ENCODE measurements at places on chromosomes 7 and 10. TPM values are rescaled to one million over a fixed set of nuclear protein-coding genes. Genes with fewer than 3 reads are reported as not detected.

- DNase-seq: no peak
Observed at GRCh38 chr7:22116451-22117030, 170.8 kb upstream of the CDCA7L start.

DNA sequence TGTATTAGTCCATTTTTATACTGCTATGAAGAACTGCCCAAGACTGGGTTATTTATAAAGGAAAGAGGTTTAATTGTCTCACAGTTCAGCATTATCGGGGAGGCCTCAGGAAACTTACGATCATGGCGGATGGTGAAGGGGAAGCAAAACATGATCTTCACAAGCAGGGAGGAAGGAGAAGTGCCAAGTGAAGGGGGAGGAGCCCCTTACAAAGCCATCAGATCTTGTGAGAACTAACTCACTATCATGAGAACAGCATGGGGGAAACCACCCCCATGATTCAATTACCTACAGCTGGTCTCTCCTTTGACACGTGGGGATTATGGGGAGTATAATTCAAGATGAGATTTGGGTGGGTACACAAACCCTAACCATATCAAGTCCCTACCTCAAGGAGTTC lies 85.4 kb downstream of the JAZF1 start:
- no peak for DNase-seq

- DNase-seq: peak; percentile 2
Observed at GRCh38 chr10:5094265-5095205, at the start of gene AKR1C3. Gene AKR1C3 (plus strand): TSS chr10:5094414. CDS start chr10:5094445, 31 bp downstream.

- DNase-seq: no peak
Observed at GRCh38 chr10:103677486-103678177, 177.7 kb downstream of the SH3PXD2A start.

DNA sequence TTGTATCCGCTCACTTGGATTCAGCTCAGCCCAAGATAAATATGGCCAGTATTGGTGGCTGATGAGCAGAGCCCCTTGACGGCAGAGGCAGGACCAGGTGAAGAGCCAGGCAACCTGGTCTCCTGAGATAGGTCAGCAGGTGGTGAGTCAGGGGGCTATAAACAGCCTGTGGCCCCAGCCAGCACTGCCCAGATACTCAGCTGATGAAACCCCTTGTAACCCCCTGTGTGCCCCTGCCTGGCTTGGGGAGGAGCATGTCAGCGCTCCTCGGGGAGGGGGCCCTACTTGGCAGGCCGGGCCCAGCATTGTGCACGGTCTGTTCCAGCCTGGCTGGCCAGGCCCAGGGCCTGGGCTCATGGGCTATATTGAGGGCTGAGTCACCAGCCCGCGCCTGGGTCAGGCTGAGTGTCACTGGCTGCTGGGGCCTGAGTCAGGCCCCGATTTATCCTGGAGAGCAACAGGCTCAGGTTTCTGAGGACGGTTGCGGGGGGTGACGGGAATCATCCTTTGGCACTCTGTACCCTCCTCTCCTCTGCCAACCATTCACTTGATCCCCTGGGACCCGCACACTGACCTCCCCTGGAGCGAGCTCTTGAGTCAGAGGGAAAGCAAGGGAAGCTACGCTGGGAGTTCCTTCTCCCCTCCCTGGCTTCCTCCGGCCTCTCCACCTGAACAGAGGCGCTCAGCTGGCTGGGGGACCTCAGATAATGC lies 2.8 kb upstream of the FLNC start:
- DNase-seq: no peak

GRCh38 chr10:73914036-73914435 lies 3.1 kb downstream of the PLAU start:
- DNase-seq: no peak

- no peak for DNase-seq
Observed at GRCh38 chr7:20085086-20085485, 132.1 kb downstream of the MACC1 start.

GRCh38 chr7:129969881-129970446 lies 17.2 kb upstream of the UBE2H start:
- DNase-seq: no peak

- DNase-seq: no peak
Observed at GRCh38 chr7:117621075-117621618, 141.3 kb downstream of the CFTR start.

DNA sequence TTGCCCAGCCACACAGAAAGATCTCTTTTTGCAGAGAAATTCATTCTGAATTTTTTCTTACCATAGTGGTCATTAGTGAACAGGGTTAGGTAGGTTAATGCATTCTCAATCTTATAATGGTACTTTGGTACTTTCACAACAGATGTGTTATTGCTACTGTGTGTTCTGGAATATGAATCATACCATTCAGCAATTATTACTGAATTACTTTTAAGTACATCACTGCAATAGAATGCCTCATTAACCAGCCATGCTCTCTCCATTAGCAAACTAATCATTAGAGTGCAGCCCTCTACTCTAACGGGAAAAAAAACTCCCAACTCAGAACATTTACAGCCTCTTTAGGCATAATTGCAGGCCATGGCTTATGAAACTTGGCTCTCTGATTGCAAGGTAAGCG lies 102.1 kb downstream of the DOCK4 start:
- no peak for DNase-seq

GRID2IP gene
- 0.41 TPM for total RNA-seq

ODAD2 gene
- total RNA-seq: not detected

TMEM236 gene
- 0.06 TPM for total RNA-seq

RAPGEF5 gene
- total RNA-seq: 120 TPM

INHBA gene
- not detected for total RNA-seq

AGK gene
- total RNA-seq: 40.5 TPM

SERPINE1 gene
- 0.42 TPM for total RNA-seq

TUBAL3 gene
- not detected for total RNA-seq

PGAM2 gene
- total RNA-seq: 1.1 TPM

NOLC1 gene
- 131 TPM for total RNA-seq

Data from OCI-LY7 (cell line).